Amygdala (tissue), 56 donors: ENCODE measurements at places on chromosomes 7 and 10.

DNA sequence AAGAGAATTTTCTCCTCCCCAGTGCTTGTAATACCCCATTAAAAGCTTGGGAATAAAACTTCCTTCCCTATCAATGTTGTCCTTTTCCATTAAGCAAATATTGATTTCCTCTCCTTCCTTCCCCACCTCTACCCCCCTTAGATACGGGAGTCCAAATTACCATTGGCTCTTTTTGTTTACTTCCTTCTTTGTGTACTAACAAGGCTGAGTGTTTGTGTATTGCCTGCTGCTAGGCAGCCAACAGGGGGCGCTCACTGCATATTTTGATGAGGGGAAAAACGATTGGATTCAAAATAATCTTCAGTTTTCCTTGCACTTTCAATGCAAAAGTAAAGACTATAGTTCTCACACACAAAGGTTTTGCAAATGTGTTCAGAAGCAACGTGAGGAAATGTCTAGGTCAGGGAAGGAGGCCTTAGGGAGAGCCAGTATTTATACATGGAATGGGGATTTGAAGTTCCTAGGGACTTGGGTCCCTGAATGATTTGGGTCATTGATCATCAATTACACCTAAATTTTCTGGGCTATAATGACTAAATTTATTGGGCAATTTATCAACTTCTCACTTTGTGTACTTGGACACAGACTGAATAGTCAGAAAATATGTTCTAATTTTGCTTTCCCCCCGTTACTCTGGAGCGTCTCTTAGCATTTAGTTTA, 23.6 kb upstream of the VPS41 start:
- no peak for DNase-seq

GRCh38 chr10:45373003-45373575, 927 bp upstream of the ALOX5 start:
- DNase-seq, result no peak

- no peak for DNase-seq
Measured at GRCh38 chr7:98360221-98361130, 40.4 kb downstream of the BAIAP2L1 start.

GRCh38 chr10:60377955-60378354, 11.7 kb downstream of the ANK3 start:
- DNase-seq, result no peak

- no peak for DNase-seq
Measured at GRCh38 chr10:60465801-60466200, 76.1 kb upstream of the ANK3 start.

GRCh38 chr7:149573519-149573918, 75.9 kb upstream of the ZNF746 start:
- DNase-seq, result no peak

DNA sequence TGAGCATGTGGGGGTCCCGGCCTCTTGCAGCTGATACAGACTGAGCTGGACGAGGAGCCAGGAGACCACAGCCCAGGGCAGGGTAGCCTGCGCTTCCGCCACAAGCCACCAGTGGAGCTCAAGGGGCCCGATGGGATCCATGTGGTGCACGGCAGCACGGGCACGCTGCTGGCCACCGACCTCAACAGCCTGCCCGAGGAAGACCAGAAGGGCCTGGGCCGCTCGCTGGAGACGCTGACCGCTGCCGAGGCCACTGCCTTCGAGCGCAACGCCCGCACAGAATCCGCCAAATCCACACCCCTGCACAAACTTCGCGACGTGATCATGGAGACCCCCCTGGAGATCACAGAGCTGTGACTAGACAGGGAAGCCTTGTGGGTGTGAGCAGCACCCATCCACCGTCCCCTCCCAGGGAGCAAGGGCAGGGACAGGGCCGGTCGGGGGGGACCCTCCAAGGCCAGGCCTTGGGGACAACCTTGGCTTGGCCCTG, 36.1 kb downstream of the PSAP start:
- DNase-seq, result no peak

DNA sequence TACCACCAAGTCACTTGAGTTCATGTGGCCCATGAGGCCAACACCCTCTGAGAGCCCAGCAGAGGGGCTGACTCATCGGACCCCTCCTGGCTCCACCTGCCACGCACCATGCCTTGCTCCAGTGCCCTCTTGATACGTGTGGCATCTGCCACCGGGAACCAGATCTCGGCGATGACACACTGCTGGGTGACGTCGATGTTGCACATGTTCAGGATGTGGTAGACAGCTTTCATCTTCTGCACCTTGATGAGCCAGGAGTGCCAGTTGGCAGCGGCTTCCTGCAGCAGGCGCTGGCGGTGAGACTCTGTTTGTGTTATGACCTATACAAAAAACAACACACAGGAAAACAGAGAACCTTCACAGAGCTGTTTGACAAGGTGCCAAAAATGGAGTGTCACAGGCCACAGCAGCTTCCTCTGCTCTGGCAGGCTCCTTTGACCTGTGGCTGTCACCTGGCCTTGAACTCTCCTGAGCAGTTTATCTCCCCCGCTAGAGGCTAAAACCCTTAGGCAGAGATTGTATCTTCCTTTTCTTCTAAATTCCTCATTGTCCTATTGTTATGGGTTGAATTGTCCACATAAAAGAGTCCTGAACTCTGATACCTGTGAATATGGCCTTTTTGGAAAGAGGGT, 45.2 kb upstream of the TMEM213 start:
- DNase-seq, result no peak

DNA sequence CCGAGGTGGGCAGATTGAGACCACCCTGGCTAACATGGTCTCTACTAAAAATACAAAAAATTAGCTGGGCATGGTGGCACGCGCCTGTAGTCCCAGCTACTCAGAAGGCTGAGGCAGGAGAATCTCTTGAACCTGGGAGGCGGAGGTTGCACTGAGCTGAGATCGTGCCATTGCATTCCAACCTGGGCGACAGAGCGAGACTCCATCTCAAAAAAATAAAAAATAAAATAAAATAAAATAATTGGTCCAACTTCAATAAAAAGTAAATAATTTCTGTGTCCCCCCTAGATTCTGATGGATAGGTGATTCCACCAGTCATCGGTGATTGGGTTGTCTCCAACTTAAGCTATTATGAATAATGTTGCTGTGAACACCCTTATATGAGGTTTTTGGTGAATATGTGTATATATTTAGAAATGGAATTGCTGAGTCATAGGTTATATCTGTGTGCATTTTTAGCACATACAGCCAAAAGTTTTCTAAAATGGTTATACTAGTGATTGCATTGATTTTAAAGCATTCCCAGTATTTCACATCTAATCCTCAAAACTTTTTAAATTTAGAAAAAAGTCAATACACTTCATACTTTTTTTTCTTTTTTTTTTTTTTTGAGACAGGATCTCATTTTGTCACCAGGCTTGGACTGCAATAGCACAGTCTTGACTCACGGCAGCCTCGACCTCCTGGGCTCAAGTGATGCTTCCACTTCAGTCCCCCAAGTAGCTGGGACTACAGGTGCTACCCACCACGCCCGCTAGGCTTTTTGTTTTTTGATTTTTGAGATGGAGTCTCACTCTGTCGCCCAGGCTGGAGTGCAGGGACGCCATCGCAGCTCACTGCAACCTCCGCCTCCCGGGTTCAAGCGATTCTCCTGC, 13.7 kb upstream of the SRPK2 start:
- no peak for DNase-seq
